ENCODE measurements at places on chromosomes 11 and 22.

DNA sequence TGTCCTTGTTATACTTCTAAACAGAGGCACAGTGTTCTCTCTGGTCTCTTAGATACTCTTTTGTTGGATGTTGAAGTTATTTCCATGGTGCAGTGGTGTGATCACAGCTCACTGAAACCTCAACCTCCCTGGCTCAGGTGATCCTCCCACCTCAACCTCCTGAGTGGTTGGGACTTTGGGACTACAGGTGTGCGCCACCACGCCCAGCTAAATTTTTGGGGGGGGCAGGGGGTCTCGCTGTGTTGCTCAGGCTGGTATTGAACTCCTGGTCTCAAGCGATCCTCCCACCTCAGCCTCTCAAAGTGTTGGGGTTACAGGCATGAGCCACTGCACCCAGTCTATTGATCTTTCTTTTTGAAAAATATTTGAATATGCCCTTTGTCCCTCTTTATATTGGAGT is 14.9 kb downstream of the ZNF74 start:
- DNase-seq: no peak

GRCh38 chr11:104442321-104442720 is 278.4 kb upstream of the PDGFD start:
- DNase-seq: no peak

GRCh38 chr11:57368106-57368844 is 12.7 kb downstream of the PRG3 start:
- DNase-seq: no peak

- no peak for DNase-seq
Observed at GRCh38 chr11:30017445-30017895, 640 bp upstream of the KCNA4 start.

DNA sequence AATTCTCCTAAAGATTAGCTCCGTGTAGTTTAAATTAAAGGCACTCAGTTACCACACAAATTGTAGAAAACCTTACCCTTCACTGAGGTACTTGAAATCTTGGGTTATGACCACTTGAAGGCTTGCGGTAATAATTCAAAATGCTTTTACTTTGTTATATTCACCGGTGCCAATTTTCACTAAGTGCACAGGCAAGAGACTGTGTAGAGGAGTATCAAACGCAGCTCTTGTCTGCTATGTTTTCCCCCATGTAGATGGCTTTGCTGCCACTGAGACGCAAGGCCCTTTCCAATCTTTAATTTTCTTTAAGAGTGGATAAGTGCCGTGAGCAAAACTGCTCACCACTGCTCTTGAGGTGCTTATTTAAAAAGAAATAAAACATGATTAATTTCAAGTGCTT is 155.8 kb downstream of the CADM1 start:
- no peak for DNase-seq

All from breast epithelium (tissue), 4 donors.